ENCODE measurements at places on chromosomes 1 and 21.

DNA sequence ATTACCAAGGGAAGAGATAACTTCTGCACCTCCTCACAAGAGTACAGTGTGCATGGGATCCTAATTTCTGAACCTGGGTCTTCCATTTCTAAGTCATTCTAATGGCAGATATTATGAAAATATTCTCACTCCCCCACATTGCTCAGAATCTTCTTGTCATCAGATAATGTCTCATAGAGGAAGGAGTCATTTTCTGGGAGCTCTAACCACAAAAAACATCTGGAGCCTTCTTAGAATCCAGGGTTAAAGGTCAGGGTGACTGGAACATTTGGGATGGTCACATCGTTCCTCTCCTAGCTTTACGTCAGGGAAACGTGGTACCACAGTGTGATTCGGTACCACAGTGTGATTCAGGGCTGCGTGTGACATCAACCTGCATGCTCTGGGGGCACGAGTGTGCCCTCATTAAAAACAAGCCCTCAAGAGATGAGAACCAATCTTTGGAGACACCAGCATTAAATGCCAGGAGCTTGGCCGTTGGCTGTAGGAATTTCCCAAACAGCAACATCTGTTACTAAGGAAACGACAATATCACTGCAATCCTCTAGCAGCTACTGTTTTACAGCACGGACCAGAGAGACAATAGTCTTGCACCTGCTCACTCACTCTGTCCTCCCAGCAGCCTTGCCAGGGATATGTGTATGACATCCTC is 179.1 kb downstream of the PSMG1 start:
- no peak for DNase-seq

- no peak for DNase-seq
Measured at GRCh38 chr1:111561328-111561727, 57.9 kb upstream of the ADORA3 start.

- DNase-seq: no peak
Measured at GRCh38 chr1:60052601-60053000, 21.0 kb downstream of the C1orf87 start.

DNA sequence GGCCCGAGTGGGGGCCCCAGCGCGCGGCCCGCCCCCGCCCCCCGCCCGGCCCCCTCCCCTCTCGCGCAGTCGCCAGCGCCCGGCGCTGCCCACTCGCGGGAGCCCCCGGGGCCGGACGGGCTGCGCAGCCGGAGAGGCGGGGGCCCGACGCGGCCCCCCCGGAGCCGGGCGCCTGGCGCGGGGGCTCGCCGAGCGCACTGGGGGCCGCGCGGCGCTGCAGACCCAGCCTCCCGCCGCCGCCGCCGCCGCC is 146 bp upstream of the ZNF362 start:
- DNase-seq: no peak

GRCh38 chr1:113872219-113872935 is 865 bp upstream of the PTPN22 start:
- no peak for DNase-seq

DNA sequence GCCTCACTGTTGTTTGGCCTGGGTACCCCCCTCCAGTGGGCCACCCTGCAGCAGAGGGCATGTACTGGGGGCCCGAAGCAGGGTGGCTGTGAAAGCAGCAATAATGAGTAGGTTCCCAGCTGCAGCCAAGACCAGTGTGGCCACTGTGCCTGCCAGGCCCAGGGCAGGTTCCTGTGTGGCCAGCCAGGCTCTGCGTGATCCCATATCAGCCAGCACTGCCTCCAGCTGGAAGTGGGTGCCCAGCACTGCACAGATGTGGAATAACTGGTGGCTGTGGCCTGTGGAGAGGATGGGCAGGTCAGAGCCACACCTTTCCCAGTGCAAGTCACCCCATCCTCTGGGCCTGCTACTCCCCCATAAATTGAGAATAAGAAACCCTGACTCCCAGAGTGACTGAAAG is 2.1 kb downstream of the BGLAP start:
- no peak for DNase-seq

Data from ELF-1 (cell line).